A673 (cell line): ENCODE measurements at places on chromosomes 1 and 21. TPM values are rescaled to one million over a fixed set of nuclear protein-coding genes. Genes with fewer than 3 reads are reported as not detected.
A peak's percentile ranks its signal among the peaks of the same experiment; 100 is the strongest.

- no peaks in the 10 kb centered on the region for H3K36me3 ChIP-seq
- H3K4me3 ChIP-seq: no peak overlapping the region
- no peak for DNase-seq
- H3K27me3 ChIP-seq: no peaks in the 10 kb centered on the region
These were observed 13.6 kb upstream of the CEP85 start for GRCh38 chr1:26220199-26220912.

The FMO5 gene
- total RNA-seq: 0.24 and 0.31 TPM in 2 replicates

The GPBP1L1 gene
- total RNA-seq: 99.0 and 99.8 TPM in 2 replicates

The PALMD gene
- total RNA-seq: not detected in 2 replicates

The HMGCS2 gene
- total RNA-seq: not detected in 2 replicates

DNA sequence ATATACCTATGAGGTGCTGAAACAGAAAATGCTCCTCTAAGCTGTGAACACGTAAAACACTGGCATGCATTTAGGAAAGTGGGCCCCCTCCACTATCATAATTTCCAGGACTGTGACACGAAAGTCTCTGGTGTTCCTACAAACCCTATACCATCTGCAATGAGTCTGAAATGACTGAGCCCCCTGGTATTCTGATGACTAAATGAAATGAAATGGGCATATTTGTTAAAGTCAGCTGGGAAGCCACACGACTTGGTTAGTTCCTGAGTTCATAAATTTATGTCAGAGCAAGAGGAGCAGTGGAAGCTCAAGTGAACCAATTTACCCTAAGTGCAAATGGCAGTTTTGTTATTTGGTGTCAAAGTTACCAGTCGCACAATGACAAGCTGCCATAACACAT, 182.3 kb downstream of the KCTD3 start:
- H3K27ac ChIP-seq: no peak overlapping the region
- H3K4me3 ChIP-seq: no peak overlapping the region
- no peaks in the 10 kb centered on the region for H3K4me1 ChIP-seq
- no peak for DNase-seq
- no peaks in the 10 kb centered on the region for H3K36me3 ChIP-seq
- no peaks in the 10 kb centered on the region for H3K27me3 ChIP-seq

The PTPN22 gene
- total RNA-seq: 0.09 and 0.26 TPM in 2 replicates

- H3K4me3 ChIP-seq: no peak overlapping the region
- H3K27ac ChIP-seq: no peak overlapping the region
- no peaks in the 10 kb centered on the region for H3K36me3 ChIP-seq
- peaks cover 69% of the 10 kb centered on the region for H3K27me3 ChIP-seq
These were observed 90.0 kb downstream of the PAPPA2 start for GRCh38 chr1:176552999-176553398.

The MYOC gene
- total RNA-seq: not detected in 2 replicates

GRCh38 chr1:80158771-80159170, 1152.2 kb upstream of the ADGRL4 start:
- H3K27ac ChIP-seq: no peak overlapping the region
- no peak for DNase-seq
- no peaks in the 10 kb centered on the region for H3K36me3 ChIP-seq
- no peaks in the 10 kb centered on the region for H3K27me3 ChIP-seq
- H3K4me1 ChIP-seq: no peaks in the 10 kb centered on the region
- H3K4me3 ChIP-seq: no peak overlapping the region

DNA sequence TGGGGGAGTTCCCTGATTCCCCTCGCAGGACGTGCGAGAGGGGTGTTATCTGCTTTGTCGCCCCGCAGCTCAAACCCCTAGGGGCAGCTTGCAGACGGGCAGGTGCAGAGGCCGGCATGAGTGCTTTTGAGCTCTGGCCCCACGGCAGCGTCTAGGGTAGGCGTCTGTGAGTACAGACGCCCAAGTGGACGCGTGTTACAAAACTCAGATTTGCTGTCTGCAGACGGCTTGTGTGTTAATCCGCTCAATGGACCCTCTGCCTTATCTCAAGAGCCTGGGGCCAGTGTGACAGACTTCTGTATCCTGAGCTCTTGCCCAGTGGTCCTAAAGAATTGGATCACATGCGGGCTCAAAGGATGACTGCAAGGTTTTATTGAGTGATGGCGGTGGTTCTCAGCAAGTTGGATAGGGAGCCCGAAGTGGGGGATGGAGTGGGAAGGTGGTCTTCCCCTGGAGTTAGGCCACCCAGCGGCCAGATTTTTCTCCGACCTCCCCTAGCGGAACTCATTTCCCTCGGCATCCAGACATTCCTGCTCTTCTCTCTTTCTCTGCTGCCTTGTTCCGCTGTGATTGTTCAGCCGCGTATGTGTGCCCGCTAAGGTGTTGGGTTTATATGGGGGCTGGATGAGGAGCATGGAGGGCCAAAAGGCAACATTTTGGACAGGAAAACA, 9.4 kb downstream of the CFHR4 start:
- H3K36me3 ChIP-seq: no peaks in the 10 kb centered on the region
- DNase-seq: no peak
- no peak overlapping the region for H3K27ac ChIP-seq

The CDA gene
- not detected in 2 replicates for total RNA-seq

The ZBTB37 gene
- total RNA-seq: 15.8 and 17.2 TPM in 2 replicates

The SYT6 gene
- 66.0 and 71.9 TPM in 2 replicates for total RNA-seq

DNA sequence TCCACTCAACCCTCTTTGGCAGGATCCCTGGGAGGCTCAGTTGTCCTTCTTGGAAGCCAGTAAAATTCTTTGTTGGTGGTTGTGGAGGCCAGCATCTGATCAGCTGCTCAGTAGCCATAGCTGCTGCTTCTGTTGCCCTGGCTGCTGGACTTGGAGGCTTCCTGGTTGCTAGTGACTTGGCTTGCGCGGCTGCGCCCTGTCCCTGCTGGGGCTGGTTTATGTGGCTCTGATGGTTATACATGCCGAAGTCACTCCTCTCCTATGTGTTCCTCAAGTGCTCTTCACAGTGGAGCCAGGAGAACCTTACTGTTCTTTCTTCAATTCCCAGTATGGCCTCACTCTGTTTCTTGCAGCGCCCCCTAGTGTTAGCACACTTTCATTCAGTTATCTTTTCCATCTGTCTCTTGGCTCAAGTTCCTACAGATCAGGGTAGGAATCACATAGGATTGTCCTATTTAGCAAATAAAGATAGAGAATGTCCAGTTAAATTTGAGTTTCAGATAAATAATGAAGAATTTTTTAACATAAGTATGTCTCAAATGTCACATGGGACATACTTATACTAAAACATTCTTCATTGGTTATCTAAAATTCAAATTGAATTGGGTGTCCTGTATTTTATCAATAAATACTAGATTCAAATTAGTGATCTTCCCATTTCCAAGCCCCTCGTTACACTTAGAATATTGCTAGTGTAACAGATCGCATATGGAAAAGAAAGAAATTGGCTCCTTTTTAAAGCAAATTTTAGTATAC, 176.5 kb downstream of the TGFB2 start:
- peak; percentile 82 for DNase-seq
- no peak overlapping the region for H3K4me3 ChIP-seq
- no peaks in the 10 kb centered on the region for H3K36me3 ChIP-seq
- no peak overlapping the region for H3K27ac ChIP-seq
- peaks cover 34% of the 10 kb centered on the region for H3K4me1 ChIP-seq

GRCh38 chr1:24058671-24059455, 53.1 kb downstream of the MYOM3 start:
- no peak for DNase-seq
- H3K27ac ChIP-seq: no peak overlapping the region

The AMY2B gene
- 1.4 TPM in 2 replicates for total RNA-seq

GRCh38 chr1:101112051-101112780, 86.6 kb upstream of the DPH5 start:
- H3K4me1 ChIP-seq: no peaks in the 10 kb centered on the region
- no peak overlapping the region for H3K27ac ChIP-seq
- DNase-seq: no peak
- no peaks in the 10 kb centered on the region for H3K36me3 ChIP-seq
- H3K4me3 ChIP-seq: no peak overlapping the region

GRCh38 chr1:29946057-29946456, 709.7 kb downstream of the PTPRU start:
- no peaks in the 10 kb centered on the region for H3K36me3 ChIP-seq
- no peaks in the 10 kb centered on the region for H3K27me3 ChIP-seq
- H3K4me1 ChIP-seq: no peaks in the 10 kb centered on the region

- peaks cover 47% of the 10 kb centered on the region for H3K36me3 ChIP-seq
- peaks cover 12% of the 10 kb centered on the region for H3K4me1 ChIP-seq
- no peaks in the 10 kb centered on the region for H3K27me3 ChIP-seq
- peak within 1 kb of the TSS; percentile 75 for H3K4me3 ChIP-seq
- DNase-seq: peak; percentile 65
These were observed at the start of gene BARHL2 for GRCh38 chr1:90716552-90717355. Gene BARHL2, minus strand, starts transcription at chr1:90717302. Its CDS starts 107 bp downstream, at chr1:90717195.

- no peak for DNase-seq
- H3K4me3 ChIP-seq: no peak overlapping the region
- H3K36me3 ChIP-seq: no peaks in the 10 kb centered on the region
- no peaks in the 10 kb centered on the region for H3K27me3 ChIP-seq
- H3K4me1 ChIP-seq: peaks cover 8% of the 10 kb centered on the region
These were observed 148.9 kb downstream of the EIF4G3 start for GRCh38 chr1:21027805-21028204.

The S1PR1 gene
- 0.85 and 1.1 TPM in 2 replicates for total RNA-seq

DNA sequence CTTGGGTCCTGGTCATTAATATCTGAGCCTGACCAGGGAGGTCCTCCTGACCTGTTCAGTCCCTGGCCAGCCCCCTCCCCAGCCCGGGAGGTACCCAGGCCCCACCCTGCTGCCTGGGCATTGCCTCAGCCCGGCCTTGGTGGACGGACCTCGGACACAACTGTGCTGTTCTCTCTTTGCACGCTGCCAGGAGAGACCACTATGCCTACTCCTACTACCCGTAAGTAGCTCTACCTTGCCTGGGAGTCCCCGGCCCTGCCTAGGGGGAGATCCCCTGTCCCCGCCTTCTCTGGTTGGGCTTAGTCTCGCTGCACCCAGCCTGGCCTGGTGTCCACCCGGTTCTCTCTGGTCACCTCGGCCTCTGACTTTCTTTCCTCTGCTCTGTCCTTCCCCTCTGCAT, 53.2 kb downstream of the PTPRU start:
- H3K36me3 ChIP-seq: no peaks in the 10 kb centered on the region
- H3K4me1 ChIP-seq: no peaks in the 10 kb centered on the region
- DNase-seq: no peak
- no peak overlapping the region for H3K27ac ChIP-seq
- no peaks in the 10 kb centered on the region for H3K27me3 ChIP-seq

DNA sequence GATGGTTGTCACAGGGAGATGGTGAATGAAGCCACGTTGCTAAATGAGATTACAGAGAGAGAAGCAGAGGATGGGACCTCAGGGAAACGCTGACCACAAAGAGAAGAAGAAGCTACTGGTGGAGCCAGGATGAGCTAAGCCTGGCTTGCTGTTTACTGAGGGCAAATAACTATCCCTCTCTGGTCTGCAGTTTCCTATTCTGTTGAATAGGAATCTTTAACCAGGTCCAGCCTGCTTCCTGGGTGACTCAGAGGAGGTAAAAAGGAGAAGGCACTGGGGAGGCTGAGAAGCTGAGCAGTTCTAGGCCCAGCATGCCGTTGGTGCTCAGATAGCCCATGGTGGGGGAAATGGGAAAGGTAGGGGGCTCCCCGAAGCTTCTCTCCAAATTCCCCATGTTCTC, 29.6 kb downstream of the DMBX1 start:
- no peaks in the 10 kb centered on the region for H3K36me3 ChIP-seq
- no peak overlapping the region for H3K4me3 ChIP-seq
- H3K27me3 ChIP-seq: no peaks in the 10 kb centered on the region
- H3K27ac ChIP-seq: no peak overlapping the region
- DNase-seq: peak; percentile 21

The NFASC gene
- total RNA-seq: 0.24 and 0.44 TPM in 2 replicates
